ENCODE measurements at places on chromosomes 2 and 18. TPM values are rescaled to one million over a fixed set of nuclear protein-coding genes. Genes with fewer than 3 reads are reported as not detected.

SRBD1 gene
- polyA plus RNA-seq, result 9.2 TPM

DNA sequence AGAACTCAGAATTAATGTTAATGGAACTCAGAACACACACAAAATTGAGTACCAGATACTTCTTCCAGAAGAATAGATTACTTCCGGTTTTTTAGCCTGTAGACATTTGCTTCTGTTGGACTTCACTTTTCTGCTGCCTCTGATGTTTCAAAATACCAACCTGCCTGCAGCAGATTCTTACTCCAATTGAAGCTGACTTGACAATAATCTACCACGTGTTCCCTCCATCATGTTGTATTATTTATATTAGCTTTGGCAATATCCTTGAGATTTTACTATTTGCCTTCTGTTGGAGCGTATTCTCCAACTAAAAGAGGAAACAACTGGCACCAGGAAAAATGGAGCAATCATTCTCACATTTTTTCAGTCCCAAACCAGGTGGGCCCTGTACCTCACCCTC, 3.1 kb upstream of the GORASP2 start:
- DNase-seq, result no peak

DNA sequence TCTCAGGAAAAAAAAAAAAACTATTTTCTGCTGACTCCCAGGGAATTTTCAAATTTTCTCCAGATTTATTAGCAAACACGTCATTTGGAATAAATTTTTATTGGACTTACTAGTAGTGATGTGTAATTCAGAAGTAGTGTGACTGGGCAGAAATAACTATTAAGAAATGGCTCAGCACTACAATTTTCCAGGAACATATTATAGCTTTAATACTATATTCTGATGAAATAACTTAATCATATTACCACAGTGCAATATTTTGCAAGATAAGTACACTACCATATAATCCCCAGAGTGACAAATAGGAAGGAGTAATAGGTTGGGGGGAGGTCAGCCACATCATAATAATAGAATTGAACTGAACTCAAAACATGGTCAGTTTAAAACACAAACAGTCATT, 19.7 kb upstream of the TNFAIP6 start:
- peak; percentile 66 for DNase-seq

- DNase-seq, result no peak
Measured at GRCh38 chr2:99780276-99780675, 290.5 kb upstream of the REV1 start.

ITGB6 gene
- polyA plus RNA-seq, result 47.9 TPM

DNA sequence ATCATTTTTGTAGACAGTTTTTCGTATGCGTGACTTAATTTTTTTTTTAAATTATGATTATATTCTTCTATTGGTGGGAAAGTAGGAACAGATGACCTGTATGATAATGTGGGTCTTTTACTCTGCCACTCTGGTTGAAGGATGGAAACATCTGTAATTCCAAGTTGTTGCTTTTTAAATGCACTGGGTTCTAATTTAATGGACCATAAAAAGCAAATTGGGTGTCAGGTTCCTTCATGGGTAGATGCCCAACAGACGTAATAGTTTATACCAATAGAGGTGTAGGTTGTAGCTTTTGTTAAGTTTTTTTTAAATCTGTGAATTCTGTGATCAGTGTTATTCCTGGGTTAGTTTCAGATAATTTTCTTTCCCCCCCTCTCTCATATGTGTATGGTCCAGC, 117.6 kb downstream of the MAP4K4 start:
- DNase-seq, result no peak

DNA sequence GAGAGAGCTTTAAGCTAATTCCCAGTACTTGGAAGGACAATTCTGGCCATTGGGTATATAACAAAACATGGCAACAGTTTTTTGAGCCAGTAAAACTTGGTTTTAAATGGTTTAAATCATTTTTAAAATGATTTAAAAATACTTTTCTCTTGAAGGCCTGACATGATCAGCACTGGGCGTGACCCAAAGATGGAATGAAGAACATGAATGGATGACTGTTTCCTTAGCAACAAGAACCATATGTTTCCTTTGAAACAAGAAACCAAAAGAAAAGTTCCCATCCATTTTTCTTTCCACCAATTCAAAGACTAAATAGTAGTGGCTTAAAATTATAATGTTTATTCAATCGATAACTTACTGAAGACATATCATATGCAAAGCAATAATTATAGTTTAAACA, 348.3 kb upstream of the FIGN start:
- no peak for DNase-seq

- no peak for DNase-seq
Measured at GRCh38 chr2:54187331-54187730, 68.7 kb downstream of the TSPYL6 start.

- no peak for DNase-seq
Measured at GRCh38 chr2:33051586-33052360, 105.0 kb downstream of the LTBP1 start.

KLF7 gene
- 12.5 TPM for polyA plus RNA-seq

CAVIN2 gene
- polyA plus RNA-seq, result 33.8 TPM

EPG5 gene
- polyA plus RNA-seq, result 12.8 TPM

- no peak for DNase-seq
Measured at GRCh38 chr2:162212366-162212765, 30.9 kb downstream of the FAP start.

DNA sequence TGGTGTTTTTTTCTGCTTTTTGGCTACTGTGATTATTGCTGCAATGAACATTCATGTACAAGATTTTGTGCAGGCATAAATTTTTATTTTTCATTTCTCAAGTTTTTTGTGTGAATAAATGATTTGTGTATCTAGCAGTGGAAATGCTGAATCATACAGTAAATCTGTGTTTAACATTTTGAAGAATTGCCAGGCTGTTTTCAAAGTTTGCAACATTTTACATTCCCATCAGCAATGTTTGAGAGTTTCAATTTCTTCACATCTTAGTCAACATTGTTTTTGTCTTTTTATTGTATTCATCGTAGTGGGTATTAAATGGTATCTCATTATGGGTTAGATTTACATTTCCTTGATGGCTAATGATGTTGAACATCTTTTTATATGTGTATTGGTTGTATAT, 98.8 kb upstream of the RBMS1 start:
- DNase-seq, result no peak

UCN gene
- polyA plus RNA-seq, result 1.9 TPM

GRCh38 chr2:118763797-118764196, 83.7 kb downstream of the EN1 start:
- no peak for DNase-seq

ARHGEF33 gene
- 1.5 TPM for polyA plus RNA-seq

DNA sequence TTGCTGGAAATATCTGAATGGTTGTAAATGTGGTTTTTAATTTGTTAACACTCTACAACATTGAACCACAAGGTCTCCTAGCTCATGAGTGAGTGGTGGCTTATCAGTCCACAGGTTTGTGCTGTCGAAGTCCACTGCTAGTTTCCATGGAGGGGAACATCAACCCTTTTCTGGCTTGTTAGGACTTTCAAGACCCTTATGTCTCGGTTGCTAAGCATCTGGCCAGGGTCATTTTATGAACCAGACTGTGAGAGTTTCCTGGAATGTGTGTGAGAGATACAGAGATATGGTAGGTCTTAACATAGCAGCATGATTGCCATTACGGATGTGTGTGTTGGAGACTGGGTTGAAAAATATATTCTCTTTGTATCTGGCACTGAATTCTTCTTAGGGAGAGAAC, 36.9 kb downstream of the KCNE4 start:
- no peak for DNase-seq

DNA sequence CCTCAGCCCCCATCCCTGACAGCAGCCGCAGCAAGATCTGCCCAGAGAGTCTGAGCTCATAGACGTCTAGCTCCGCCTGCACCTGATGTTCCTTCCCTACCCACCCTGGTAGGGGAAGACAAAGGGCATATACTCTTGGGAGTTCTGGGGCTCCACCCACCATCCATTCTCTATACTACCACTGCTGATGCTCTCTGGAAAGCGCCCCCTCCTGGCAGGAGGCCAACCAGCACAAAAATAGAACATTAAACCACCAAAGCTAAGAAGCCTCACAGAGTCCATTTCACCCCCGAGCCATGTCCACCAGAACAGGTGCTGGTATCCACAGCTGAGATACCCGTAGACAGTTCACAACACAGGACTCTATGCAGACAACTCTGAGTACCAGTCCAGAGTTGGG, 662.6 kb upstream of the FAM98A start:
- no peak for DNase-seq
